RPMI7951 (cell line): ENCODE measurements at places on chromosomes 4 and X. TPM values are rescaled to one million over a fixed set of nuclear protein-coding genes. Genes with fewer than 3 reads are reported as not detected.

DNA sequence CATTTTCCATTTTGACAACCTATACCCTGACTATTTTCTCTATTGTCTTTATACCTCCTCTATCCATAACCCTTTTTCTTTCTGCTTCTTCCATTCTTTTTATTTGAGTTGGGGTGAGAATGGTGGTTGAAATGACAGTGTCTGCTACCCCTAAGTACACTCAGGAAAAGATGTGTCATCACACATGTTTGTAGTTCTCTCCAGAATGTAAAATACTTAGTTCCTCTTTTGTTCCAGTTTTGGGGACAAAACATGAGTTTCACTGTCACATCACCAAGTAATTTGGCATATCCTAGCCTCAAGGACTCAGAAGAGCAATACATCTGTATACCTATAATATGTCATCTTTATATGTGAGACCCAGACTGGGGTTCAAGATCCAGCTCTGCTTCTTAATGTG lies 90.3 kb downstream of the COMMD8 start:
- DNase-seq: no peak

- DNase-seq: peak; percentile 0
Observed at GRCh38 chr4:89277412-89277811, 30.2 kb downstream of the GPRIN3 start.

GRCh38 chr4:11261066-11261850 lies 167.4 kb downstream of the HS3ST1 start:
- no peak for DNase-seq

DNA sequence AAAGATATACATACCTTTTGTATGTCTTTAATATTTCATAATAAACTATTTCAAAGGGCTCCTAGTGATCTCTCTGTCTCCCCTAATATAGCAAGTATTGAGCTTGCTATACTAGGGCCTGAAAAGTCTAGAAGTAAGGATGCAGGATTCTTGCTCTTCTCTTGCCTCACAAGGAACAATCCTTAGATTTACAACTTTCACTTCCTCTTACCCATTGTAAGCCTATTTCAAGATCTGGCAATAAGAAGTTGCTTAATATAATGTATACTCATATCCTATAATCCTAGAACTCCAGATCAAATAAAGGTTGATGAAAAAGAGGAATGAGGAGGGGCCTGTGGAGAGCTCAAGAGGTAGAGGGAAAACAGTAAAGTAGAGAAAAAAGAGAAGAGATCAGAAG lies 40.8 kb upstream of the CHRDL1 start:
- DNase-seq: no peak

GRCh38 chr4:7763788-7764187 lies 175.9 kb downstream of the AFAP1 start:
- peak; percentile 54 for DNase-seq

- no peak for DNase-seq
Observed at GRCh38 chr4:119227690-119228089, 15.2 kb downstream of the USP53 start.

- DNase-seq: no peak
Observed at GRCh38 chrX:44621078-44621477, 78.4 kb upstream of the FUNDC1 start.

DNA sequence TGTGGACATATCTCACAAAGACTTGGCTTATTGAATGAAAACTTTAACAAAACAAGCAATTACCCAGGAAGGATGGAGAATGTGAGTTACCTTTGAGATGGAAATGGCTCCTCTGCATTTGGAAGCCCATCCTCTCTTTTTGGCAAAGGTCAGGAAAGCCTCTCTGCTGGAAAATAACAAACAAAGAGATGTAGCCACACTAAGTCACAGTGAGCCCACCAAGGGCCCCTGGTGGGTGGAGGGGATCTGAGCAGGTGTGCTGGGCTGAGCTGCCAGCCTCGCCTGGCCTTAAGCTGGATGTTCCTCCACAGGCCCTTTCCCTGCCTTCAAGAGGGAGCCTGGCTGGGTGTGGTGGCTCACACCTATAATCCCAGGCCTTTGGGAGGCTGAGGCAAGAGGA lies 269.2 kb downstream of the HNRNPD start:
- DNase-seq: no peak

- no peak for DNase-seq
Observed at GRCh38 chr4:189912170-189912569, 28.5 kb upstream of the FRG1 start.

DNA sequence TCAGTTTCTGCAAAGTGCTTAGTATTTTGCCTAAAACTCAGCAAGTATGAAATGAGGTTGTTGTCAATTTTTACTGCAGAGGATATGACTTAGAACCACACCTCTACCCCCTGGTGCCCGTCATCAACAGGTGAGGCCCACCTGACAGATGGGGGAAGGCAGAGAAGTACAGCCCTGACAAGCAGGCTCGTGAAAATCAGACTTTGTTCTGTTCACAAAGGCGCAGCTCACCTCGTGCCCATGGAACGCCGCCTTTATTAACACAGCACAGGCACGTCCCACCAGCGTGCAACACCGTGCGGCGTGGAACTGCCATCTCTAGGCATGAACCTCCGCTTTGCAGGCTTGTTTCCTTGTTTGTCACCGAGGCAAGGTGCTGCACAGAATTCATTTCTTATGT lies 13.3 kb downstream of the CYP4V2 start:
- no peak for DNase-seq

- no peak for DNase-seq
Observed at GRCh38 chr4:24203926-24204325, 314.1 kb upstream of the PPARGC1A start.

DNA sequence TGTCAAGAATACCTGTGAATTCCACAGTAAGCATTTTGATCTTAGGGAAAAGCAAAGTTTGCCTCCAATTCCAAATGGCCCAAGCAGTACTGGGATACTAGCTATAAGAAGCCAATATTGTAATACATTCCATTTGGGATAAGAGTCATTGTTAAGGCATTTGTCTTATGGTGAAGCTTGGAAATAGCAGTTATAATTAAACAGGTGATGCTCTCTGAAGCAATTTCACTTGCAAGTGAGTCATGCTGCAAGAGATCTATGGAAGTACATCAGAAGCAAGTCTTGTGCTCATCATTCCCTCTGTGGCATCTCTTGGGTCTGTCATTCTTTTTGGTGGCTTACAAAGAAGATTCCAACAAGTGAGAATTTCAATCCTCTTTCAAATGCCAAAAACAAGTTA lies 386.4 kb upstream of the RPS6KA3 start:
- no peak for DNase-seq

DNA sequence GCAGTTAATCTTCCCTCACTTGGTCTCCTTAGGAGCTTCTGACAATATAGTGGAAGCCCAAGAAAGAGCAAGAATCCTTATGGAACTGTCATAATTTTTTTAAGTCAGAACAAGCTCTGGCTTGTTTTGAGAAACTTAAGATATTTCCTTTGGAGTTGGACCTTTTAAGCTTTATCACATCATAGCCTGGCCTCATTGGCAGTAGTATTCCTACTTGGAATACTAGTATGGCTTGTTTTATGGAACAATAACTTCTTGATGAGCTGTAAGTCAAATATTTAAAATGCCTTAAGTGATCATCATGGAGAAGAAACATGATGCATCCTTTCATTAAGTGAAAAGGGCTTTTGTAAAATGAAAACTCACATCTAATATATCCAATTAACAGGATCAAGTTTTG lies 78.0 kb upstream of the NRK start:
- no peak for DNase-seq

GRCh38 chr4:125049711-125050110 lies 265.0 kb upstream of the FAT4 start:
- no peak for DNase-seq

DNA sequence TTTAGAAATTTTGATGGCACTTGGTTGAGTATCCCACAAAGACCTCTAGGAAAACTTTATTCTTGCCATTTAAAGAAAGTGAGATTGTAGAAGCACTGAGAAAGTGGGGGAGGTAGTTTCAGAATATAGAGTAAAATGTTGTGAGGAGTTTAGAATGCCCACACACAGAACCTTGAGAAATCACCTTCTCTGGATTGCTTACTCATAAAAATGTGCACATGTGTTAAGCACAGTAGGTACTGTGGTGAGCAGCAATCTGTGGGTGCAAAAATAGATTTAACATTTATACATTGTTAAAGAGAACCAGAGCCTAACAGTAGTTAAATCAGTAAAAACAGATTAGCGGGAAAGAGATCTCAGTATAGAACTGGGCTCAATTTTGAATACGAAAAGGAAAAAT lies 201.2 kb upstream of the NWD2 start:
- DNase-seq: no peak

DNA sequence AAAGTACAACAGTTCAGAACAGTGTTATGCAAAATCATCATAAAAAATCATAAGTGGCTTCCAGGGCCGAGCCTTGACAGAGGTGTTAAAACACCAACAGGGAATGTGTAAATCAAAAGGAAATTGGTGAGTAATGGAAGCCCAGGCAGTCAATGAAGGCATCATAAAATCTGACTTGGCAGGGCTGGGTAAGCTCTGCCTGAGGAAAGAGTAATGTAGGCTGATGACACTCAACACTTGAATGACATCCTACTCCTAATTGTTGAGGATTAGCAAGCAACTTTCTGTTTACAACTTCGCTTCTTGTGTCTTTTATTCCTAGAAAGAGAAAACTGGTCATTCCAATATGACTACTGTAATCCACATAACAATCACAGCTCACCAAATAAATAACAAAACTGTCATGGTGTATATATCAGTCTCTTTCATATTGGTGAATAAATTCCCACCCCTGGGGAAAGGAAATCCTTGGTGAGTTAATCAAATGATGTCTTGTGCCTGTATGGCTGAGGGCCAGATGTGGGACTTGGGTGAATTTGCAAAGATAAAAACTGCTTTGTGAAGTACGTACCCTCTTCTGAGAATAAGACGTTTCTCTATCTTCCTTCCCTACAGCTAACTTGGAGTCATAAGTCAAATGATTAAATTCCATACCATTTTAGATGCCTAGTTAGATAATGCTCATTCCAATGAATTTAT lies 196.8 kb downstream of the DCHS2 start:
- no peak for DNase-seq

DNA sequence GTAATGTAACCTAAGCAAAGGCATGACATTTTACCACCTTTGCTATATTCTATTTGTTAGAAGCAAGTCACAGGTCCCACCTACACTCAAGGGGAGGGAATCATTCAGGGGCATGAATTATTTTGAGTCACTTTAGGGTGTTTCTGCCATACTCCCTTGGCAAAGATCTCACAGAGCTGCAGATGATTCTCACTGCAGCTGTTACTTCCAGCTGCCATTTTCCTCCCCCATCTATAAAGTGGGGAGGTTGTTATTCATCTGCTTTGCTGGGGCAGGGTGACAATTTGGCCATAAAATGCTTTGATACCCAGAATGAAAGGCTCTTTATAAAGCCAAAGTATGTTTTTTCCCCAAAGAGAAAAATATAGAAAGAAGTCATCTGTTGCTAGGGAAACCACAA lies 136.5 kb upstream of the SMIM31 start:
- DNase-seq: no peak

- no peak for DNase-seq
Observed at GRCh38 chr4:54225598-54226403, 3.3 kb upstream of the PDGFRA start.

DNA sequence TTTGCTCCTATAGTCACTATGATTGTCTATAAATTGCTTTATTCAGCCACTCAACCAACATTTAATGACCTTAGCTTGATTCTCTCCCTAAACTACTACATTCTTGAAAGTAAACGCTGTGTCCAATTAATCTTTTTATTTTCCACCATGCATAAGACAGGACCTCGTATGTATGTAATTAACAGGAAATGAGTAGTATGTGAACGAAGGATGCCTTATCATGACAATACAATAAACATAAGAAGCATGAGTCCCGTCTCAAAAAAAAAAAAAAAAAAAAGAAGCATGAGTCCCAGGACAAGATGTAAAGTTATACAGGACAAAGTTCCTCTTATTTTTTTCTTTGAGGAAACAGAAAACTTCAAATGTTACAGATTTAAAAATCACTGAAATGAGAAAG lies 92.5 kb downstream of the PPP3CA start:
- no peak for DNase-seq

DNA sequence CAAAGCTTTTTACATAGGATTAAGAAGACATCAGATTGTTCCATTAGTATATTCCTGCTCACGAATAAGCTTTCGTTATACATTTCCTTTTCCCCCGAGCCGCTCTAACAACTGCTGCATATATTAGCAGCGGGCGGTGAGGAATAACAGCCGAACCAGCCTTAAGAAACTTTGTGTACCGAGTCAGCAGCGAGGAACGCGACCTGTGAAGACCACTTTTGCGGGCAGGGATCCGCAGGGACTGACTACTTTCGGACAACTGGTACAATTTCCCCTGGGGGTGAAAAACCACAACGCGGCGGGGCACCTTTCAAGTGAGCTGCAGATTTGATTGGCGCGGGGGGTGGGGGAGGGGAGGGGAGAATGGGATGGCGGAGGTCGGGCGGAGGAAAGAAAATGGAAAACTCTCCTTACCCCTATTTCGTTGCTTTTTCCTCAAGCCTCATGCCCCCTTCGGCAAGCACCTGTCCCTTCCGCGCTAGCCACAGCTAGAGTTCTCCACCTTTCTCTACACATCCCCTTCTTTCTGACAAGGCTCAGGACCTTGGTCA lies 5.9 kb upstream of the PITX2 start:
- no peak for DNase-seq

Gene NCAPG
- total RNA-seq: 69.1 and 82.1 TPM in 2 replicates

Gene ADRA2C
- total RNA-seq: 0.24 and 0.49 TPM in 2 replicates

Gene TMEM175
- 13.5 and 17.4 TPM in 2 replicates for total RNA-seq
